ENCODE measurements at places on chromosomes 16 and 17.

DNA sequence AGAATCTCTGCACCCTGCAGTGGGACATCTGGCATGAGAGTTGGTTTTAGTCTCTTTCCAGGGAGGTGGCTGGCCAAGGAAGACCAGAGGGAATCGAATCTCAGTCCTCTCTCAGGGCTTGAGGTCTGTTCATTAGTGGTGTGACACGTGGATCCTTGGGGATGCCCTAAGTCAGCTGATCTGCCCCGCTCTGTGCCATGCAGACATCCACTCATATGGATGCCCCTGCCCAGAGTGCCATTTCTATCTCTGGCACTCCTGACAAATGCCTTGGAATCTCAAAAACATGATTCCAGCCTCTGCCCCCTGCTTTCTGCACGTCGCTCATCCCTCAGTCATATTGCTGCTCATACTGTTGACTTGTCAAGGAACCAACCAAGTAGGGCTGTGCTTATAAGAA is 38.8 kb downstream of the WSCD1 start:
- no peak for DNase-seq

DNA sequence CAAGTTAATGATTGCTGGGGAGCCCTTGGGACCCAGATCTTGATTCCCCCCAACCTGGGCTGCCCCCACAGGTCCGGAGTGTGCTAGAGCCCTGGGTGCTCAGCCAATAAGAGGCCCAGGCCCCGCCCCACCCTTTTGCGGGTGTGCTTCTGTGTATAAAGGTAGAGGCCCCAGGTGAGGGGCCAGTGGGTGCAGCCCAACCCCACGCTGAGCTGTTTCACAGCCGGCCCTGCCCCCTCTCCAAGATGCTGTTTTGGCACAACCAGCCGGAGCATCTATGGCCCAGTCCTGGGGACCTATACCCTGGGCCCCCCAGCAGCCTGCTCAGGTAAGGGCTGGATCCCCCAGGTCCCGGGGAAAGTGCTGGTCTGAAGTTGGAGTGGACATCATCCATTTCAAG is 11.8 kb upstream of the STAC2 start:
- DNase-seq: no peak

DNA sequence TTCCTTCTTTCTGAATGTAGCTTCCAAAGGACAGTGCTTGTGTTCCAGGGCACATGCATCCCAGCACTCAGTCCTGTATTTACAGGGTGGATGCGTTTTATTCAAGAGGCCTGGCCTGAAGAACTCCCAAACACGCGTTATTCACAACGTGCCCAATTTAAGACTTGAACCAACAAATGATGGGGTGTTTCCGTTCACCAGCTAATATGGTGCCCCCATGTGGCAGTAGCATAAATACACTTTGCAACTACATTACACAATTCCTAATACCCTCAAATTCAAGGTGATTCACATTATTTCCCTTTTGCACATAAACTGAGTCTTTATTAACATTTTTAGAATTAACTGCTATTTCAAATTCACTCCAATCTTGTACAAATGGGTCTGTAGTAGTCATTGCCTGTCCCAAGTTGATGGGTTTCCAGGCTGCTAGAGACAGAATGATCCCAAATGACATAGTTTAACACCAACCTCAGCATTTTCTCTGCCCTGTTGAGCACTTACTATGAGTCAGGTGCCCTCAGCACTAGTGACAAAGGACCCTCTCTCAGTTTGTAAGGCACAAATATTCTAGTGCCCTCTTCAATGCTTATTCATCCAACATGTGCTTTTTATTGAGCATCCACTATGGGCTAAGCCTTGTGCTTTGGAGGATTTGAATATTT is 26.9 kb downstream of the HSD17B2 start:
- DNase-seq: no peak

GRCh38 chr16:12775656-12776236 is 27.9 kb downstream of the CPPED1 start:
- no peak for DNase-seq

All from stimulated activated CD4-positive, alpha-beta T cell treated with anti-CD3 and anti-CD28 coated beads, Interleukin-12 subunit alpha, Interleukin-12 subunit beta, amount 100 ng/mL, for 48 hours (primary cell).